Hematopoietic multipotent progenitor cell (in vitro differentiated cells): ENCODE measurements at places on chromosomes 6 and 20. TPM values are rescaled to one million over a fixed set of nuclear protein-coding genes. Genes with fewer than 3 reads are reported as not detected.

DNA sequence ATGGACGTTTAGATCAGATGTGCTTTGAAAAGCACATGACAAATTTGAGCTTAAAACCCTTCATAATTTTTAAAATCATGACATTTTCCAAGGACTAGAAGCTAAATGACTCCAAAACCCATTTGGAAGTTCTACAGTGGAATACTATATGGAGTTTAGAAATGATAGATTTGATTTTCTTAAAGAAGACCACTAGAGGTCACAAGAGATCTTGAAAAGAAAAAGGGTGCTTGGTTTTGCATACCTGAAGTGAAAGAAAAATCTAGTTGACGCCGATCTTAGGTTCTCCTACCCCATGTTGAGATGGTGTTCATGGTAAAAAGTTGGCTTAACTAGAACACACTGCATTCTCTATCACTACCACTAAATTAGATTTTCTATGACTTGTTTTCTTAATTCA lies 31.5 kb downstream of the CFAP61 start:
- DNase-seq = no peak

The BTBD9 gene
- 9.7 TPM for total RNA-seq

The ZNF335 gene
- total RNA-seq = 59.5 TPM

GRCh38 chr6:17012421-17013225 lies 89.2 kb upstream of the STMND1 start:
- no peak for DNase-seq

DNA sequence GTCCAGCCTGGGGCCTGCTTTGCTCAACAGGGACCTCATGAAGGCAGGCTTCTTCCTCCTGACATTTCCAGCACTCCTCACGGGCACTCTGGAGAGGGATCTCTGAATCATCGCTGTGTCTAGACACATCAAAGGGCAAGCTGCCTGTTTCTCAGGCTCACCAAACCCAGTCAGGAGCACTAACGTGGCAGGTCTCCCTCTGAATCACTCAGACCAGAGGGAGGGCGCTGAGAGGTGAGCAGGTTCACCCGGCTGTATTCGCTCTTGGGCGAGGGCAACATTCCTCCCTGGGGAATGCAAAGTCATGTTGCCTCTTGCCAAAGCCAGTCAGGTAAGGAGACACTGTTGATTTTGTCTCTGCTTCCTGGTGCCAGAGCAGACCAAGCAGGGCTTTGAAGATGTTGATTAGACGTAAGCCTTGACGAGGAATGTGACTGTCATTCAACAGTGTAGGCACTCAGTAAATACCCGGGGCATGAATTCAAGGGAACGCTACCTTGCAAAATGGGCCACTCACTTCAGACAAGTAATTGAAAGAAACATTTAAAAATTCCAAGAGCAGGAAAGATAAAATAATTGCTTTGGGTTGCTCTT lies 50.1 kb downstream of the CYP24A1 start:
- no peak for DNase-seq

- no peak for DNase-seq
Observed at GRCh38 chr6:44567406-44567805, 179.9 kb downstream of the CDC5L start.

- DNase-seq = no peak
Observed at GRCh38 chr20:17602493-17602892, 32.6 kb downstream of the DSTN start.

GRCh38 chr20:50980851-50981713 lies 22.5 kb downstream of the MOCS3 start:
- DNase-seq = peak; percentile 84

The MSH5 gene
- 32.3 TPM for total RNA-seq

GRCh38 chr6:101236709-101237108 lies 156.8 kb upstream of the GRIK2 start:
- DNase-seq = no peak

DNA sequence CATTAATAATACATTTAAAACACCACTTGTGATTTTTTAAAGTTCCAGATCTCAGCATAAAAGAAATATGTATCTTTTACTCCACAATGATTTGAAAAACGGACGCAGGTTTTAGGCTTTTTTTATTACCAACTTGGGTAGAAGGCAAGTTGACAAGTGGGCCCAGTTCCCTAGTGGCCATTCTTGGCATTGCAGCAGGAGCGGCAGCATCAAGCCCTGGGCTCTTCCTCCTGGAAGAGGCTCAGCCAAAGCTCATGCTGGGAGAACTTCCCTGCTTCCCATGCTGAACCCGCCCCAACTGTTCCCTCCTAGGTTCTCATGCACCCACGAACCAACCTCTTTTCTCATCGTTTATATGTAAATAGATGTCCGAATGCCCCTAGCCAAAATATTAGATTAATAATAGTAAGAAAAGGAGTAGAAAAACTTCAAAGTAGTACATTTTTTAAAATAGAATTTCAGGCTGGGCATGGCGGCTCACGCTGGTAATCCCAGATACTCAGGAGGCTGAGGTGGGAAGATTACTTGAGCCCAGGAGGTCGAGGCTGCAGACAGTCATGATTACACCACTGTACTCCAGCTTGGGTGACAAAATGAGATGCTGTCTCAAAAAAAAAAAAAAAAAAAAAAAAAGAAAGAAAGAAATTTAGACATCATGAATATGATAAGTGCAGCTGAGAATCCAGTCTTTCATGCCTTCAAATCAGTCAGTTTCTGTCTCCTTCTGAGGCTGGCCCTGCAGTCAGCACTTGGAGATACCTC lies 18.2 kb upstream of the MYB start:
- DNase-seq = no peak

The KCNK15 gene
- 0.27 TPM for total RNA-seq

DNA sequence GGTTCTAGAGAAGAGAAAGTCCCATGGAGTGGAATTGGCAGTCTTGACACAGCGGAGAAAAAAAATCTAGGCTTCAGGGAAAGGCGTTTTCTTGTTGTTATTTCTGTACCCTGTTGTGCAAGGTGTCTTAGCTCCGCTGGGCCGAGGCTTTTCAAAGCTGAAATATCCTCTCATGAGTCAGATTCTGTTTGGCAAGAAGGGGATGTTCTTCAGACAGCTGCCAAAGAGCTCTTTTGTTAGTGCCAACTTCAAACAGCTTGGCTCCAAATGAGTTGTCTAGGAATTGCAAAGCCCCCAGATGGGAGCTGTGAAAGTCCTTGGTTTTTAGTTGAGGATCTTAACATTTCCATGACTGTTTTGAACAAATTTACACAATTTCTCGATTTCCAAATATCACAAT lies 45.6 kb downstream of the LRRN4 start:
- DNase-seq = no peak

The CLPSL1 gene
- total RNA-seq = not detected

DNA sequence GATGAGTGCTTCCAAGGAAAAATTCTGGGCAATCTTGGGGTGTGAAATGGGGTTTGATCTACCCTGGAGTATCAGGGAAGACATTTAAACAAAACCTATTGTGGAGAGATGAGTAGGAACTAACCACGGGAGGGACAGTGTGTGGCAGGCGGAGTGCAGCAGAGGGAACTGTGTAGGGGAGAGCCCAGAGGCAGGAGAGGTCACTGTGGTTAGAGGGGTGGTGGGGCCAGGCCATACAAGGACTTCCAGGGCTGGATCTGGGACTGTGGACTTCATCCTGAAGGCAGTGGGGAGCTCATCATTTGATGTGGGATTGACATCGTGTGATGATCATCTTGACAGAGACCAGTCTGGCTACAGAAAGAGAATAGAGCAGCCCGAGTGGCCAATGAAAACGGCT lies 89.0 kb downstream of the TOX2 start:
- DNase-seq = no peak

The SCRT2 gene
- total RNA-seq = not detected

The TRERF1 gene
- 10.8 TPM for total RNA-seq
